Stimulated activated CD8-positive, alpha-beta memory T cell treated with anti-CD3 and anti-CD28 coated beads, Interleukin-12 subunit alpha, Interleukin-12 subunit beta, amount 100 ng/mL, for 1 hour (primary cell): ENCODE measurements at places on chromosomes 16 and 17.

DNA sequence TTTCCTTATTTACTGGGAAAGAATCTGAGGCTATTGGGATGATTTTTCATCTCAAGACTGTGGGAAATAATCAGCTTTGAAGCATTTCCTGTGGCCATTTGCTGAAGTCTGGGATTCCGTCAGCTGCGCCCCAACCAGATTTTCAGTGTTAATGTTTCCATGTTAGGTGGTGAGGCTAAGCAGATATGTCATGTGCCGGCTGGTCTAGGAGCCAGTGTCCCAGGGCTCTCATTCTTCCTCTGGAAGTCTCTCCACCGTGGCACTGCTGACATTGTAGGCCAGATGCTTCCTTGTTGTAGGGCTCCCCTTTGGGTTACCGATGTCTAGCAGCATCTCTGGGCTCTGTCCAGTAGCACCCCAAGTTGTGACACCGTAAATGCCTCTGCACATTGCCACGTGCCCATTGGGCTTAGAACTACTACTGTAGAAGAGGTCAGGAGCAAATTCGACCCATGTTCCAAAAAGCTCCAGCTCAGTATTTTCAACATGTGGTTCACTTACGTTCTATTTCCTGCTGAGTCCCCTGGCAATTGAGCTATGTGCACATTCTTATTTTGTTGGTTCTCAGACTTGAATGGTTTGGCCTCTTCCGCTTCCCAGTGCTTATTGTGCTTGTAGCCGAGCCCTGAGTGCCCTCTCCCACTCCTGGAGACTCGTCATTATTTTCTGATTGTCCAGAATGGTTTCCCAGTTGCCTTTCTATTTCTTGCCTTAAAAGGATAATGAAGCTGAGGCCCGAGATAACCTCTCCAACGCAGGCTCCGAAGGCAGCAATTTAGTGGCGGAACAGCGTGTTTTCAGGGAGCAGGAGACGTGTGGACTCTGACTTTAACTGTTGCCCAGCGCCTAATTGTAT is 82.2 kb downstream of the SPECC1 start:
- DNase-seq = no peak

- DNase-seq = no peak
Measured at GRCh38 chr16:87043231-87044031, 273.8 kb downstream of the C16orf95 start.

- DNase-seq = no peak
Measured at GRCh38 chr17:67615011-67615561, 102.7 kb upstream of the NOL11 start.

DNA sequence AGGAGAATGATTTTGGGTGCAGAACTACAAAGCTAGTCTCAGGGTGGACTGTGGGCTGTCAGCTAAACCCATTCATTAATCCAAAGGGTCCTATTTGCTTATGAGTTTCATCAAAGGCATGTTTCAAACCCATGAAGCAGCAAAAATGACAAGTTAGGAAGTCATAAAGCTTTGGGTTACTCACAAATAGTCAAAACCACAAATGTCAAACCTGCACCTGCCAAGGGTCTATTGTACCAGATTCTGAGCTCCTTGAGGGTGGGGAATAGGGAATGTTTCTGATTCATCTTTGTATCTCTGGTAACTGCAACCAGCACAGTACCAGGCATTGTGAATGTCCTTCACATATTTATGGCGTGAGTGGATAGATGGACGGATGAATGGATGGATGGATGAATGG is 317.7 kb downstream of the MAF start:
- no peak for DNase-seq
